ENCODE measurements at places on chromosomes 12 and 14.

DNA sequence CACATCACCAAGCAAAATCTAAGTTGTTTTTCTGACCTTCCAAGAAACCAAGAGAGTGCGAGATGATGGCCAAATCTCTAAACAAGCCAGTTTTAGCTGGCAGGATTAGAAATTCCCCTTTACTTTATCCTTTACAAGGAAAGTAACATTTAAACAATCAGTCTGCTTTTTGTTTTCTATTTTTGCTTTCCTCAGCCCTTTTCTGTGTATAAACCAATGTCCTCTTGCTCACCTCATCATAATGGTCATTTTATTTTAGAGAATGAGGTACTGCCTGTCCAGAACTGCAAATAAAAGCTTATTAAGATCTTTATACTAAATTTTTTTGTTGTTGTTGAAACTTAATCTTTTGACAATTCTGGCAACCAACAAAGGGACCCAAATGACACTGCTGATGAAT is 442.4 kb upstream of the GARIN6 start:
- no peak for DNase-seq

GRCh38 chr14:58699681-58700205 is 62.0 kb downstream of the DACT1 start:
- DNase-seq, result no peak

DNA sequence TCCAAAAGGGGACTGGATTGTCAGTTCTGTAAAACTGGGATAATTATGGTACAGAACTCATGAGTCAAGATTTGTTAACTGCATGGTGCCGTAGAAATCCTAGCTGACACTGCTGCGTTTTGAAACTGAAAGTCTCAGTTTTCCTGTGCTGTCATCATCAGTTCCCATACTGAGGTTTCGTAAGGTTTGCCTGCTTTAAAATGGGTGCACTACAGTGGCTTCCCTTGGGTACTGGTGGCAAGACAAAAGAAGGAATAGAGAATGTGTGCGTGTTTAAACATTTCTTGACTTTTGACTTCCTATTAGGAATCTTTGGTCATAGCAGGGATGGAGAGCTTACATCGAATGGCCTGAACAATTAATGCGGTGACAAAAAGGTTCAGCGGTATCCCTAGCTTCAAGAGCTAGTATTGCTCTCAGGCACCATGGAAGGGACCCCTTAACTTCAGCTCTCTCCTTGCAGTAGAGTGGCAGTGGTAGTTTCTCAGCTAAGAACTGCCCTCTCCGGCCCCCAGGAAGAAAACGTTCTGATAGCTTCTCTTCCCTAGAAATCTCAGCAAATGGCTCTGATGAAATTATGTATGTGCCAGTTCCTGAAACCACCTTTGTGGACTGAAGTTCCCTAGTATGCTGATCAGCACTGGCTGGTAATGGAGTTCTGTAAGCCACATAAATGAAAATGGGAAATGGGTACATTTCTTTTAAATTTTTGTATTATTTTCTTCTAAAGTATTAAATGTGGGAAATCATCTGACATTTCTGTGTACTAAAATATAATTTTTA is 28.9 kb downstream of the ANO6 start:
- DNase-seq, result no peak

DNA sequence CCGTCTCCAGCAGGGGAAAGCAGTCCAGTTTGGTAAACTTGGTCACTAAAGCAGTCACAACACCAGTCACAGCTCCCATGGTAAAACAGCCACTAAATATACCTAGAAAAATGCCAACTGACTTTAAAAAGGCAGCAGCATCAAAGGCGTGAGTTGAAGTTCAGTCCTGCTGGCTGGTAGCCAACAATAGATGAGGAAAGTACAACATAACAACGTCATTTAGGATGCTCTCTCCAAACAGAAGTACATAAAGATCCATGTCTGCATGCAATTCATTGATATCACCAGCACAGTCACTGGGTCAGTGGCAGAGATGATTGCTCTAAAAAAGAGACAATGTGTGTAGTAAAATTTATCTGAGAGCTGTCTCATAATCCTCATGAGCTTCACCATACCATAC is 59.3 kb upstream of the TMPO start:
- DNase-seq, result no peak

DNA sequence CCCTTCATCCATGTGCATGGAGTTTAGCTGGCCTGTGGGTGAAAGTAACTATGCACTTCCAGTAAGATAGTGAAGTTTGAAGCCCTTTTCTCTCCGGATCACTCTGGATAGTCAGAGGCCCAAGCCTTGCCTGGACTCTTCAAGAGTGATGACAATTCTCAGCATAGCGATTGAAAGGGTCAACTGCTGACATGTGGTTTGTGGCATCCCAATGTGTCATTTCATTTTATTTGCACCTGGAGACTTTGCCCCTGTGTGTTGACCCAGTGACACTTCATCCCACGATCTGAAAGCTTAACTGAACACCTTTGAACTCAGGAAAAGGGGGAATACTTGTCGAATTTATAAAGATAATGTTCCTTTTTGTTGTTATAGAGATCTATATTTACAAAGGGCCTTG is 711.9 kb upstream of the TMEM132C start:
- DNase-seq, result no peak

- no peak for DNase-seq
These were observed 214.4 kb downstream of the FOXN3 start for GRCh38 chr14:89202413-89203190.

- no peak for DNase-seq
These were observed 245.9 kb downstream of the ADAMTS20 start for GRCh38 chr12:43306066-43306465.

GRCh38 chr12:131279281-131279921 is 325.7 kb downstream of the ADGRD1 start:
- DNase-seq, result no peak

DNA sequence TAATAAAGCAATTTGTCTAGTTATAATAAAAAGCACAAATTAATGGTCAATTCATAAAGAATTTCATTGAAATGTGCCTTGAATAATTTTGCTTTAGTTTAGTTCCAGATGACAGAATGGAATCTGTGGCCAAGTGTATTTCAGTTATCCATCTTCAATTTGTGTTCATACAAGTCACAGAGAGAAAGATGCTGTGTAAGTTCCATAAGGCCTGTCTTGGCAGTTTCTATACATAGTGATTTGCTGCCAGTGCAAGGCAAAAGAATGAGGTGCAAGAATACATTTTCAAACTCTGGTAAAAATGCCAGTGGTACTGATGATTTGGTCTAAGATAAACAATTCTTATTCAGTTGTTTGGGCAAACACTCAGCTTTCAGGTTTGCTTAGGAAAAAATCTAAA is 134.4 kb upstream of the PTPRB start:
- no peak for DNase-seq

DNA sequence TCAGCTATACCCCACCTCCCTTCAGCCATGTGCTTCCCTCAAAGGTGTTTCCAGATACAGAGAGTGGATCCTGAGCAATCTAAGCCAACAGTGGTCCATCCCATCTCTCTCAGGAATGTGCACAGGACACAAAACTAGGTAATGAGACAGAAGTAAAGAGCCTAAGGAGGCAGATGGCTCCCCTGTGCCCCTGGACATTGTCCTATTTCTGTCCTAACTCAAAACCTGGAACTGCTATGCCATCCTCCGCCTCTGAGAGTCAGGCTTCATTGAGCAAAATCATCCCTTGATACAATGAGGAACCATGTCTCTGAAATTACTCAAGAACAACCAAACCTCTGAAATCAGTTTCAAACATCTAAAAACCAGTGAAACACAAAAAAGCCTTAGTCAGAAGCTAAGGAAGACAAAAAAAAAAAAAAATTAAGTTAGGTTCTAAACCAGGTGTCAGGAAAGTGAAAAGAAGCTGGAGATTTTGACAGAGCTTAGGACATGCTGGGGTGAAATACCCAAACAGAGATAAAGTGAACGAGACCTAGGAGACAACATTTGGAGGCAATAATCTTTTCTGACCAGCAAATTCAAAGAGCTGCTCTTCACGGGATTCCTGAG is 200.3 kb upstream of the PLEKHG7 start:
- no peak for DNase-seq

- DNase-seq, result no peak
These were observed 65.7 kb upstream of the SRSF5 start for GRCh38 chr14:69701291-69701690.

DNA sequence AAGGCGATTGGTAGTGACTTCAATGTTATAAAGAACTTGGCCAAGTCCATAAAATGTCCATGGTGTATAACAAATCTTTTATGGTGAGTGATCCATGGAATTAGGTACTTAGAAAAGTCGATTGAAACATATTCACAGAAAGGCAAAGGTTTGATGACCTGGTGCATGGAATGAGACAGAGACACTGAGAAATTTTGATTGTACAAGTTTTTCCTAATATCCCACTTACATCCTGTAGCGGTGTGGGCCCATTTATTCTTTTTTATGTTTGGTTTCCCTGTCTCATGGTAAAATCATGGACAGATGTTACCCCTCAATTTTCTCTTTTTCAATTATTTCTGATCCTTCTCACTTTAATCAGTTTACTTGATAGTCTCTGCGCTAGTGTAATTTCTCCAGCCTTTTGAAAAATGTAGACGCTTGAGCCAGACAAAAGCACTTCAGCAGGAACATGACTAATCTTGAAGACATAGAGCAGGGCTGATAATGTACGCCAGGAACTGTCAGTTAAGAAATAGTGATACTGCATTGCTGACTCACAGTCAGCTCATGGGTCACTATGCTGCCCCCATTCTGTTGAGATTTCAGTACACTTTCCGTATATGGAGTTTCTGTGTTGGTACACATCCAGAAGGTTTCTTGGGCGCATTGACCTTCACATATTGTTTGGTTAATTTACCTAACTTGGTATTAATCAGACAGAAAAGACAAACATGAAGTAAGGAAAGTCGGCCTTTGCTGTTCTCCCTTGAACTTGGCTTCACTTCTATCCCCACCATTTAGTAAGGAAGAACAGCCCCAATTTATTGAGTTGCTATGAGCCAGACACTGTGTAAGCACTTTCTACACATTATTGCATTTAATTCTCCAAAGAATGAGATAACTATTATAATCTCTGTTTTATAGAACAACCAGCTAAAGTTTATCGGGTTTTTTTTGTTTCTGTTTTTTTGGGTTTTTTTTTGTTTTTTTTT is 841.7 kb downstream of the DIO2 start:
- no peak for DNase-seq

- DNase-seq, result no peak
These were observed 245.7 kb downstream of the CEP128 start for GRCh38 chr14:80695869-80696268.

- DNase-seq, result no peak
These were observed 39.5 kb upstream of the TOMM20L start for GRCh38 chr14:58356268-58356667.

GRCh38 chr12:49537752-49538509 is 899 bp upstream of the KCNH3 start:
- DNase-seq, result no peak

- DNase-seq, result no peak
These were observed 1091.8 kb upstream of the ATXN7L3B start for GRCh38 chr12:73445658-73446324.

DNA sequence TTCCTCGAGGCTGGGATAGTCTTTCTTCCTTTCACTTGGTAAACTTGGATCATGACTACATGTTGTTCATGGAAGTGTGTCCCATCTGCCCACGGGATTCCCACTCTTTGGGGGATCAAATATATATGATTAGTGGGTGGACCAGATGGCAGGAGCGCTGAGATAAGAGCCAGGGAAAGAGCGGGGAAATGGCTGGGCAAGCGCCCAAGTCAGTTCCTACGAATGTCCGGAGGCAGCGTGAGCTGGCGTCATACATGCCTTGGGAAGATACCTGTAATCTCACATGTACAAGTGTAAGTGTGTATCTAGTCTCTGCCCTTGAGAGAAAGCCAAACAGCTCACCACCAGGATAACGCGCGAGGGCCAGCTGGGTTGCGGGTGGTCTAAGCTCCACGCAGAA is 62.3 kb downstream of the FZD10 start:
- DNase-seq, result no peak

DNA sequence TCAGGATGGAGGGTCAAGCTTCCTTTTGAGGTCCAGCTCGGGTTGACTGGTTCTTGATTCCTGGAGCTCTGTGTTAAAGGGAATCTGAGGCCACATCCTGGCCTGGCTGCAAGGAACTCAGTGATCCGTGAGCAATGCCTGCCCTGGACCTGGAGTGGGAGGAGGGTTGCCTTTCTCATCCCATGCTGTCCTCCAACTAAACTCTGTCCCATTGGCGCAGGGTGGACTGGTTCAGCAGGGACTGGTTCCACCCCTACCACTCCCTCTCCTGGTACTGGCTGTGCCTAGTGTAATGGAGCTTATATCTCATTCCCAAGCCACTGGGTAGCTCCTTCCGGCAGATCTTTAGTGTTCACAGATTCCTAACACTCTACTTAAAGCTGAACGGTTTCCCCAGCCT is 3.9 kb upstream of the CMKLR1 start:
- no peak for DNase-seq

DNA sequence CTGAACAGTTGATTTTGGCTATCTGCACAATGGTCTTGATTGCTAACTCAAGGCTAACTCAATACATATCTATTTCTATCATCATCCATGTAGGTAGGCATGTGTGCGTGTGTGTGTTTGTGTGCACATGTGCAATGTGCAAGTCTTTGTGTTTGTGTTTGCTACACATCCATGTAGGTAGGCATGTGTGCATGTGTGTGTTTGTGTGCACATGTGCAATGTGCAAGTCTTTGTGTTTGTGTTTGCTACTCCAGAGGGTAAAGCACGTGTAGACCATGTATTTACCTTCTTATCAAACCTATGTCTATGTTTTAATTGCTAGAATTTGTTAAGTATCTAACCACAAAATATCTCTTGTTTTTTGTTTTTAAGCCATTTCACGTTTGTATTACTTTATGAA is 962.6 kb downstream of the LRFN5 start:
- no peak for DNase-seq

- DNase-seq, result no peak
These were observed 1.1 kb downstream of the AVIL start for GRCh38 chr12:57817261-57817989.

DNA sequence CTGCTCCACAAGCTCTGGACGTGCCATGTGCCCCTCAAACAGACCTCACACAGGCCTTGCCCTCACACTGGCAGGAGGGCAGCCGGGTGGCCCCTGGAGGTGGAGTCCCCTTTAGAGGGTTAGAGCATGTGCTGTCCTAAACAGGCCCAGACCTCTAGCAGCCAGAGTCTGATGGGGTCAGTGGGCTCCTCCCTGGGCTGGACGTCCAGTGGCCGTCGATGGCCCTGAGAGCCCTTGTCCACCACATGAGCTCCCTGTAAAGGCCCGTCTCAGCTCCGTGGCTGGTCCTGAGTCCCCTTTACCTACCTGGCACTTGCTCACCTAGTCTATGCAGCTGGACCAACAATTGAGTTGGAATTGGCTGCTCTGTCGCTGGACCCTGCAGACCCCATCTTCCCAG is 3.8 kb downstream of the TMEM179 start:
- no peak for DNase-seq

- no peak for DNase-seq
These were observed 6.1 kb upstream of the BDKRB2 start for GRCh38 chr14:96198430-96199130.

GRCh38 chr12:4271717-4272423 is 1.7 kb upstream of the CCND2 start:
- no peak for DNase-seq

GRCh38 chr12:3557791-3558620 is 67.0 kb downstream of the PRMT8 start:
- DNase-seq, result no peak

- no peak for DNase-seq
These were observed 6.4 kb upstream of the CCDC60 start for GRCh38 chr12:119328111-119328510.

GRCh38 chr14:73049428-73049827 is 8.9 kb upstream of the RBM25 start:
- no peak for DNase-seq

Data from cortex of kidney (tissue), 1 donor.